NCI-H2107 (cell line): ENCODE measurements at places on chromosomes 2 and 18.

DNA sequence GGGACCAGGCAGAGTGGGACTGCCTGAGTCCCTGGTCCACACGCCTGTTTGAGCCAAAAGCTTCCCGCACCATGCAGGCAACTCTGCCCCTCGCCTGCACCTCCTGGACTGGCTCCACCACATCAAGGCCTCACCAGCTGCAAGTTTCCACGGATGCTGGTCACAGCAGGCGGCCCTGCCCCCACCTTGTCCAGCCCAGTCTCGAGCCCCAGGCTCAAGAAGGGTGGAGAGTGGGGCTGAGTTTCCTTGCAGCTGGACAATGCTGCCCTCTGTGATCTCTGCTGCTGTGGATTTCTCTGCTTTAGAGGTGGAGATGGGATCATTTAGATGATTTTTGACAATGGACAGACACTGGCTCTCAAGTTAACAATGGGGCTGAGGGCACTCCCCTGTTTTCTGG is 74.9 kb downstream of the MTCL1 start:
- DNase-seq, result no peak

DNA sequence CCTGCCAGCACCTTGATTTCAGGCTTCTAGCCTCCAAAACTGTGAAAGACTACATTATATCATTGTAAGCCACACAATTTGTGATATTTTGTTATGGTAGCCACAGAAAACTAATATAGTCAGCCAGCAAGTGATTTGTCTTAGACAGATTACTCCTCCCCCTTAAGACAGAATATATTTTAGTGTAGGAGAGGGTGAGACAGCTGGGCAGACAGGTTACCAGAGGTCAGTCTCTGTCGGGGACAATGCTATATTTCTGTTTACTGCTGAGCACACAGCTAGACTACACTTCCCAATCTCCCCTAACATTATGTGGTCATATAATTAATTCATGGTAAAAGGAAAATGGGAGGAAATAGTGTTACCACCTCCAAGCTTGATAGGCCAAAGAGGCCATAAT is 185.8 kb upstream of the PIK3C3 start:
- no peak for DNase-seq

DNA sequence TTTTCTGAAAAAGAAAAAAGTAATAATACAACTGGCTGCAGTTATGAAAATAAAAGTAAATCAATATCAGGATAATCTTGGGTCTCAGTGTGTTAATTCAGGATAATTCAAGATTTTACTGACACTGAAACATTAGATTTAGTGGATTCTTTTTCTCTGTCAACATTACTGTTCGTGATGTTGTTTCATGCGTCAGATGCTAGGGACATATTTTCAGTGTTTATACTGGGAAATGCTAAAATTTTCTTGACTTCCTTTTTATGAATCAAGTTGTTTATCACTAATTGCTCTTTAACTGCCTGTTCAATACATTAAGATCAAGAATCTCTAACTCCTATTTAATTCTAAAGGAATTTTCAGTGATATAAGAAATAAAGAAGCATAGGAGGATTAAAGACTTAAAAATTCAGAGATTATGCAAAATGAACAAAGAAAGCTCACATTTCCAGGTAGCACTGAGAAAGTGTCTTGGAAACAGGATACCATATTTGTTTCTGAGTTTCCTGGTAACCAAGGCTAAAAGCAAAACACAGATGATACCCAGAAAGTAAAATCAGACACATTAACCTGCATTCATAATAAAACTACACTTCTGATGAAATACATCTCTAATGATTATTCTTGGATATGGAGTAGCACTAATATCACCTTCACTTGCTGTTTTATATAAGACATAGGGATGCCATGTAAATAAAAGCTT is 174.0 kb downstream of the ARL4C start:
- no peak for DNase-seq

GRCh38 chr18:40868110-40868858 is 1086.8 kb upstream of the PIK3C3 start:
- DNase-seq, result no peak

DNA sequence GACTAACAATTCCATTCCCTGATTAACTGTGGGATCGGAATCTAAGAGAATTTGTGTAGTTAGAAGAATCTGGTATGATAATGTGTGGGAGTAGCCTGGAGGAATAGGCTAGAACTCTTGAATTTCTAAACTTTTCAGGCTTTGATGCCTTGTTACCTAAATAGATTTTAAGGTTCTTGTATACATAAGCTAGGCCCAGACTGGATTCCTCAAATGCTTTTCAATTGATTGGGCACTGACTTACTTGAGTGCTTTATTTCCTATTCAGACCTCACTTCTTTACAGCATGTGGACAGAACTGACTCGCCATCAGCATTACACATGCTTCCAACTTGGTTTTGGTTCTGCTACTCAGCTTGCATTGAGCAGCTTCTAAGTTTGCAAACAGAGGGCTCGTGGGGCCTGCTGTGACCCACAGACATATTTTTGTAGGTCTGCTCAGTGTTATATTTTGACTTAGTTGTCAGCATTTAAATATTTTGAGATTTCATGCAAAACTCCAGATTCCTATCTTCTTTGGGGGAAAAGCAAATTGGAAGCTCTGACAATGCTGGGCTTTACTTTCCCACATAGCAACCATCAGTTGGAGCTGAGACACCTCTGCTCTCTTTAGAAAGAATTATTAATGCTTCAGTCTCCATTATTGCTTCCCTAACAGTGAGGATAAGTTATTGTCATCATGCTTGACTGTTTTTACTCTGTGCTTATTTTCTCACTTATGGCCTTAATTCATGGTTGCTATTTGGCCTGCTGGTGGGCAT is 5.7 kb downstream of the PARD3B start:
- no peak for DNase-seq

DNA sequence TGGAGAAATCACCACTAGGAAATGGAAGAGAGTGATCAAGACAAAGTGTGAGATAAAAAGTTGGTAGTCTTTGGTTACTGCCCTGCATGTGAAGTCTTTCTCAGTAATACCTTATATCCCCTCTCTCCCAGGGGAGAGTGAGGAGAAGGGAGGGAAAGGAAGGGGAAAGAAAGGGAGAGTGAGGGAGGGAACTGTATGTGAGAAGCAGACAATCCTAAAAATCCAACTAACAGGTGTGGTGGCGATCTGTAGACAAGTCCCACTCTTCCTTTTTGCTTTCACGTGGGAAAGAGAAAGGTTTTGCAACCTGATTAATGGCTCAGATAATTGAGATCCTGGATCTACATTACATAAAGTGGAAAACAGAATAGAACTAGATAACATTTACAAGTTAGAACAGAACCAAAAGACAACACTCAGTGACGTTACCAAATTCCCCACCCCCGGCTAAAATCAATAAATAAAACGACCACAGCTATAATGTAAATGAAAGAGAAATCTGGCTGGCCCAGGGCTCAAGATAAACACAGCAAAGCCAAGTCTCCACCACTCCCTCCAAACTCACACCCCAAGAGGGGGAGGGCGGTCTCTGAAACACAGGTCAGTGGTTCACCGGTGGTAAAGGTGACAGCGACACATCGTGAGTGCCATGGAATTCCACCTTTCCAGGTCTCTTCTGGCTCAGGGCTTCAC is 10.0 kb upstream of the APCDD1 start:
- no peak for DNase-seq
